ENCODE measurements at places on chromosomes 1 and 21. TPM values are rescaled to one million over a fixed set of nuclear protein-coding genes. Genes with fewer than 3 reads are reported as not detected.

GRCh38 chr1:58768191-58768731, 15.6 kb downstream of the JUN start:
- DNase-seq = no peak
- H3K36me3 ChIP-seq = no peaks in the 10 kb centered on the region
- H3K27me3 ChIP-seq = no peaks in the 10 kb centered on the region
- H3K27ac ChIP-seq = no peak overlapping the region
- no peak overlapping the region for H3K4me3 ChIP-seq

GRCh38 chr1:47555306-47555705, 117.5 kb downstream of the FOXD2 start:
- peaks cover 19% of the 10 kb centered on the region for H3K4me1 ChIP-seq
- no peak overlapping the region for H3K4me3 ChIP-seq
- no peaks in the 10 kb centered on the region for H3K36me3 ChIP-seq

DNA sequence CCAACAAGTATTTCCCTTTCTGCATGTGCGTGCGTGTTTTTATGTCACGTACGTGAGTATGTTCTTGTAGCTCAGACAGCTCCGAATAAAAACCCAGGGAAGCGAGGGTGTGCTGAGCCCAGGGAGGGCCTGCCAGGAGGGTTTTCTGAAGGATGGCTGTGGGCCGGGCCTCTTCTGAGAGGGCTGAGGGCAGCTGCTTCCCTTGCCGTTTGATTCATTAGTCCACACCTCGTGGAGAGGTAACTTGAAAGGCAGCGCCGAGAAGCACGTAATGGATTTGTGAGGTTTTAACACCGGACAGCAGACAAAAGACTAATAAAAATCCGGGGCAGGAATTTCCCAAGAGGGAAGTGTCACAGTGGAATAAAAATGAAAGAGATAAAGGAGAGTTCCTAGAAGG, 29.5 kb downstream of the CD247 start:
- DNase-seq = no peak
- H3K4me3 ChIP-seq = no peak overlapping the region
- H3K4me1 ChIP-seq = no peaks in the 10 kb centered on the region
- H3K27me3 ChIP-seq = no peaks in the 10 kb centered on the region
- no peak overlapping the region for H3K27ac ChIP-seq
- H3K36me3 ChIP-seq = no peaks in the 10 kb centered on the region

DNA sequence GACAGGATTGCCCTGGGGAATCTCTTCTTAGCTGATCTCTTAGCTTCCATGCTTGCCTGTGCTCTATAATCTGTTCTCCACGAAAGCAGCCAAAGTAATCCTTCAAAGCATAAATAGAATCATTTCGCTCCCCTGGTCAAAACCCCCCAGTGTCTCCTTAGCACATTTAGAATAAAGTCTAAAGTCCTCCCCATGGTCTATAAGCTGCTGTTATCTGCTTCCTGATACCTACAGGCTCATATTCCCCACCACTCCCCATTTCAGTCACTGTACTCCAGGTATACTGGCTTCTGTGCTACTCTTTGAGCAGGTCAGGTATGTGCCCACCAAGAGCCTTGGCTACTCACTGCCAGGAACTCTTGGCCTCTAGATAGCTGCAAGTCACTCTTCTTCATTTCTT, 2.9 kb downstream of the S100A12 start:
- DNase-seq = no peak
- H3K4me3 ChIP-seq = no peak overlapping the region
- no peaks in the 10 kb centered on the region for H3K27me3 ChIP-seq
- no peak overlapping the region for H3K27ac ChIP-seq

DNA sequence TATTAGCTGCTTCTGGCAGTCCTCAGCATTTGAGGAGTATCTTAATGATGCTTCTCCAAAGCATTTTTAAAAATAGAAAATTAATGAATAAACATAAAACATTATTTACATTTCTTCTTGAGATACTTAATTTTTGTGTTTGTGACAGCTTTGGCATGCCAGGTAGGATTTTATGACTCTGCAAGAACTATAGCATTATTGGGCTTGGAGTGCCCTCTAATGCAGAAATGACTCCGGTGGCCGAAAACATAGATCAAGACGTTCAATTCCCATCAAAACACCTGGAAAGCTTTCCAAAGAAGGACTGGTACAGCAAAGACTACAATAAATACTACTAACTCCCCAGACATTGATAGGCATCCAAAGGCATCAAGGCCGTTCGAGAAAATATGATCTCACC, 366.4 kb upstream of the CXADR start:
- no peak overlapping the region for H3K4me3 ChIP-seq
- no peak for DNase-seq
- H3K27me3 ChIP-seq = no peaks in the 10 kb centered on the region
- no peak overlapping the region for H3K27ac ChIP-seq

DNA sequence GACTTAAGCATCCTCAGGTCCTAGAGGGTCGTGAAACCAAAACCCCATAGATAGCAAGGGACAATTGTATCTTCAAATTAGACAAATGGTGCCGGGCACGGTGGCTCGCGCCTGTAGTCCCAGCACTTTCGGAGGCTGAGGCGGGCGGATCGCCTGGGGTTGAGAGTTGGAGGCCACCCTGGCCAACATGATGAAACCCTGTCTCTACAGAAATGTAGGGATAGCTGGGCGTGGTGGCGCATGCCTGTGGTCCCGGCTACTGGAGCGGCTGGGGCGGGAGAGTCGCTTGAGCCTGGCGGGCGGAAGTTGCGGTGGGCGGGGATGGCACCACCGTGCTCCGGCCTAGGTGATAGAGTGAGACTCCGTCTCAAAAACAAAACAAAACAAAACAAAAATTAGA, 780.6 kb downstream of the BRINP3 start:
- no peak overlapping the region for H3K27ac ChIP-seq
- no peak overlapping the region for H3K4me3 ChIP-seq
- no peak for DNase-seq
- no peaks in the 10 kb centered on the region for H3K27me3 ChIP-seq

DNA sequence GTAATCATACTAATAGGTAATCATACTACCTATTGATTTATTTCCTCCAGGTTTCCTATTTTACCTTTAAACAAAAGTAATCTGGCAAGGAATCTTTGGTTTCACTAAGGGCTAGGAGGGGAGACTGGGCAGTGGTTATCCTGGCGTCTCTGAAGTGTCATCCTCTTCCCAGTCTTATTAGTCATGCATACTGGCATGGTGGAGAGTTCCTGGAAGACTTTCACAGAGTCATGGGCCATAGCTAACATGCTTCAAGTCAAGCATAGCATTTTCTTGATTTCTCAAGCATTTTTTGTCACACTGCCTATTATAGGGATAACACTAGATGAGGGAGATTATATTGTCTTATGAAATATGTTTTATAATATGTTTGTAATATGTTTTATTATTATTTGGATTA, 64.0 kb upstream of the ASB17 start:
- no peaks in the 10 kb centered on the region for H3K4me1 ChIP-seq
- no peaks in the 10 kb centered on the region for H3K27me3 ChIP-seq
- no peaks in the 10 kb centered on the region for H3K36me3 ChIP-seq
- H3K27ac ChIP-seq = no peak overlapping the region

DNA sequence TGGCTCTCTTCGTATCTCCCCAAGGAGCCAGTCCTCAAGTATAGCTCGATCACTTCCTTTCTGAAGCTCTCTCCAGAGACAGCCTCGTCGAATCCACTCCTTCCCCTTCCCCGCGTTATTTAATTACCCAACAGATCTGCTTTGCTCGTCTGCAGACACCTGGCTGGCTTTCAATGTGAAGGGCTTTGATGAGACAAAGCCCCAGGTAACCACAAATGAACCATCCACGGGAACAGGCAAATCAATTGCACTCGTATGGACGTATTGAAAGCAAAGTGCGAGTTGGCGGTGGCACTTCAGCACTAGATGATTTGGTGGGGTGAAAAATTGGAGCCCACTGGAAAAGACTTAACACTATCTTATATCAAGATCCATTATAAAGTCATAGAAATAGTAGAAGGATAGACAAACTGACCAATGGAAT, 364 bp upstream of the BCAR3 start:
- peak overlapping the region; percentile 9 for H3K4me3 ChIP-seq
- no peaks in the 10 kb centered on the region for H3K36me3 ChIP-seq
- no peak overlapping the region for H3K27ac ChIP-seq

GRCh38 chr1:78045563-78045925, 222 bp upstream of the GIPC2 start:
- peak overlapping the region; percentile 43 for H3K4me3 ChIP-seq
- no peaks in the 10 kb centered on the region for H3K36me3 ChIP-seq
- peak overlapping the region; percentile 97 for H3K27ac ChIP-seq
- H3K27me3 ChIP-seq = no peaks in the 10 kb centered on the region

- DNase-seq = no peak
- H3K36me3 ChIP-seq = no peaks in the 10 kb centered on the region
- no peaks in the 10 kb centered on the region for H3K4me1 ChIP-seq
- no peak overlapping the region for H3K27ac ChIP-seq
- H3K4me3 ChIP-seq = no peak overlapping the region
- no peaks in the 10 kb centered on the region for H3K27me3 ChIP-seq
Observed at GRCh38 chr1:49694251-49694827, 329.4 kb downstream of the AGBL4 start.

GRCh38 chr1:161706113-161706481, 932 bp upstream of the FCRLA start:
- H3K4me3 ChIP-seq = no peak overlapping the region
- H3K27me3 ChIP-seq = no peaks in the 10 kb centered on the region
- no peak for DNase-seq
- H3K36me3 ChIP-seq = no peaks in the 10 kb centered on the region
- H3K27ac ChIP-seq = no peak overlapping the region
- no peaks in the 10 kb centered on the region for H3K4me1 ChIP-seq

- no peaks in the 10 kb centered on the region for H3K4me1 ChIP-seq
- H3K27ac ChIP-seq = no peak overlapping the region
- H3K36me3 ChIP-seq = no peaks in the 10 kb centered on the region
Observed at GRCh38 chr1:77383236-77383635, 101.4 kb downstream of the AK5 start.

- H3K36me3 ChIP-seq = no peaks in the 10 kb centered on the region
- H3K27ac ChIP-seq = no peak overlapping the region
- no peak overlapping the region for H3K4me3 ChIP-seq
- peaks cover 6% of the 10 kb centered on the region for H3K27me3 ChIP-seq
- no peak for DNase-seq
- H3K4me1 ChIP-seq = no peaks in the 10 kb centered on the region
Observed at GRCh38 chr1:18707696-18708257, 77.1 kb downstream of the PAX7 start.

DNA sequence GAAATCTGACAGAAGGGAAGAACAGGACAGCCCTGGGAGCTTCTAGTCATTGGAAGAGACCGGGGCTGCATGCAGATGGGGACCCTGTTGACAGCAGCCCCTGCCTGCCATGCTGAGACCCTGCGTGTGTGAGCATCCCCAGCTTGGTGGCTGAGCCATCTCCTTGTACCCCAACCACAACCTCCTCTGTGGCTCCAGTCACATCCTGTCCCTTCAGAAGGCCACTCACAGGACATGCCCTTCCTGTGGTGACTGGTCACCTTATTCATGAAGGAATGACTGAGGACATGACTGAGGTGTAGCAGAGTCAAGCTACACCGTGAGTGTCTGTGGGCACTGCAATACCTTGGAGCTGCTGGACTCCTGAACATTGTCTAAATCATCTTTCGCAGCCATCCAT, 141.8 kb upstream of the ERRFI1 start:
- H3K36me3 ChIP-seq = no peaks in the 10 kb centered on the region
- H3K4me1 ChIP-seq = peaks cover 45% of the 10 kb centered on the region
- H3K27ac ChIP-seq = no peak overlapping the region
- no peak for DNase-seq
- no peak overlapping the region for H3K4me3 ChIP-seq
- no peaks in the 10 kb centered on the region for H3K27me3 ChIP-seq

- H3K27me3 ChIP-seq = no peaks in the 10 kb centered on the region
- no peaks in the 10 kb centered on the region for H3K4me1 ChIP-seq
- H3K27ac ChIP-seq = no peak overlapping the region
Observed at GRCh38 chr1:208531003-208531750, 287.0 kb upstream of the PLXNA2 start.

The RHD gene
- not detected for total RNA-seq

The CEP104 gene
- total RNA-seq = 22.1 TPM

All from body of pancreas (tissue), 4 donors.